ENCODE measurements at places on chromosomes 6 and 20.

- no peak for DNase-seq
Observed at GRCh38 chr6:170180671-170181337, 110.1 kb downstream of the DLL1 start.

DNA sequence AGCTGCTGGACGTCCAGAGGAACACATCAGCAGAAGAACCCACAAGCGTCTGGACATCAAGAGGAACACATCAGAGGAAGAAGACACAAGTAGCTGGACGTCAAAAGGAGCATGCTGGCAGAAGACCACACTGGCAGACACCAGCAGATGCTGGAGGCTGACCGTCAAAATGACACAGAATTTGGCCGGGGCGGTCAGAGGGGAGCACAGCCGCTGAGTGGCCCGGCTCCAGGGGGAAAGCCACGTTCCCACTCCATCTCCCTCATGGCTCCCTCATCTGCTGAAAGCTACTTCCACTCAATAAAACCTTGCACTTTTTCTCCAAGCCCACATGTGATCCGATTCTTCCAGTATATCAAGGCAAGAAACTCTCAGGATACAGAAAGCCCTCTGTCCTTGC, 283.6 kb downstream of the PTPRT start:
- no peak for DNase-seq

- no peak for DNase-seq
Observed at GRCh38 chr6:157172830-157173536, 150.3 kb downstream of the TMEM242 start.

DNA sequence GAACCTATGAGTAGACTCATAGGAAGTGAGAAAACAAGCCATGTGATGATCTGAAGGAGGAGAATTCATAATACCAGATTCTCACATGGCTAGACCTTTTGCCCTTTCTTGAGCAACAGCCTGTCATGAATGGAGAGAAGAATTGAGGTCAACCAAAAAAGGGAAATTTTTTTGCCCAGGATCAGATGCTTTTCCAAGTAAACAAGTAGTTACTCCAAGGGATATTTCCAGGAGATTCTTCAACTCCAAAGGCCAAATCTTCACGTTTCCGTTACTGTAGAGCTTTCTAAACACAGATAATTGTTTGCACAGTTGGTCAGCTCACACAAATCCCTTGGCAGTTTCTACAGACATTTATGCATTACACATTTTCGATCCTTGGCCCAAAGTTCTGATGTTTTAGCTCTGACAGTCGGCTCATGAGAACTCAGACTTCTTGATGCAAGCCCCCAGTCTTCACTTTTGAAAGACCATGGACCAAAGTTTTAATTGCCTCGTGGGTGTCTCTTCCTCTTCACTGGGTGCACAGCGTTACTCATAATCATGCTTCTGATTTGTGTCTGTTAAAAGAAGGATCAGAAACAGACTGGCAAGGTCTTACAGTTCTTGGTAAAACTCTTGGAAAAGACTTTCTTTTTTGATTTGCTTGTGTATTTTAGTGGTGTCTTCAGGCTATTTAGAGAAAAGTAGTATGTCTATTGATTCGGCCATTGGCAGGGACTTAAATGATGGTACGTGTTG, 115.0 kb downstream of the TSHZ2 start:
- no peak for DNase-seq

DNA sequence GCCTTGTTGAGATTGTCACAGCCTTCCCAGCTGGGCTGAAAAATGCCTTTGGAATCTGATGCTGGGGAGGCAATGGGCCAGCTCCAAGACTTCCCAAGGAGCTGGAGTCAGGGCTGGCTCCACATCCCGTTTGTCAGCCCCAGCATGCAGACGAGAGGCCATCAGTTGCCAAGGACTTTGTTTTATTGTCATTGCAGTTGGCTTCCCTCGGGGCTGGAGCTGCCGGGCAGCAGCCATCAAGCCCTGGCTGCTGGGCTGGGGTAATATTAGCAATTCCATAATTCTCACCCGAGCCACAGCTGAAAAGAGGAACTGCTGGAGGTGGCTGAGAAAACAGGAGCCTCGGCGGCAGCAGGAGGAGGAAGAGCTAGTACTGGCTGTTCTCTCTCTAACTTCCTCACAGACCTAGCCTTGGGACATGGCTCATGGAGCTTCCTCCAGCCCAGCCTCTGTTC, 182.5 kb downstream of the CDC5L start:
- DNase-seq: no peak

- no peak for DNase-seq
Observed at GRCh38 chr20:18254615-18255014, 33.7 kb upstream of the ZNF133 start.
